ENCODE measurements at places on chromosomes 11 and 22. TPM values are rescaled to one million over a fixed set of nuclear protein-coding genes. Genes with fewer than 3 reads are reported as not detected.

- no peak for DNase-seq
Observed at GRCh38 chr22:47310601-47311000, 548.2 kb downstream of the TBC1D22A start.

DNA sequence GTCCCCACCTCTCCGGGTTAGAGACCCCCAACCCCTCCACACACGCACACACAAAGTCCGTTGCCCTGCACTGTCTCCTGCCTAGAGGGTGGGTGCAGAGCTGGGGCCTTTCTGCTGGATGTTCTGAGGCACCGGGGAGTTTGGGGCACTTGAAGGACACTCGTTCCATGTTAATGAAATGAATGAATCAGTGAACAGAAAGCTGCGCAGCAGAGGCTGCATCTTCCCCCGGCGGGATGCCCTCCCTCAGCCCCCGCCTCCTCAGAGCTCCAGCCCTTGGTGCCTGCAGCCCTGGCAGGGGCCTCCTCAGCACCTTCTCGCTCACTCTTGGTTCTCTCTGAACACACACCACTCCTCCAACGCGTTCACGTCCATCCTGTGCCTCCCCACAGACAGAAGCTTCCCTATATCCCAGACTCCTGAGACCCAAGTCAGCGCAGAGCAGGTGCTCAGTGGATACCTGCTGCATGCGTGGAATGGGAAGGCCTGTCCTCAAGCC is 611.9 kb downstream of the TBC1D22A start:
- DNase-seq = no peak

DNA sequence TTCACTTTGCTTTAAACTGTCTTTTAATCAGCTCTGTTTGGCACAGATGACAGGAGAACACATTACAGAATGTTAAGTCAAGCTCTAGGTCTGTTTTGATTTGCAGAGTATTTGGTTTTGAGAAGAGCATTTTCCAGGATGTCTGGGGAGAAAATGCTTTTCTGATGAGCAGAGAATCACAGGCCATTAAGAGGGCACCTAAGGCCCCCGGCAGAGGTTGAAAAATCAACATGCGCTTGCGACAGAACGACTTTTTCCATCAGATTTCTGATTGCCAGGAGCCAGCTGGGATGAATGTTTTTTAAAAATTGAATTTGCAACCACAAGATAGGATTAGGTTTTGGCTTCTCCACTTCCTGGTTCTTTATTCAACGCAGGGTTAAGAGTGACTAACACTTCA is 304.5 kb downstream of the JRKL start:
- DNase-seq = no peak

DNA sequence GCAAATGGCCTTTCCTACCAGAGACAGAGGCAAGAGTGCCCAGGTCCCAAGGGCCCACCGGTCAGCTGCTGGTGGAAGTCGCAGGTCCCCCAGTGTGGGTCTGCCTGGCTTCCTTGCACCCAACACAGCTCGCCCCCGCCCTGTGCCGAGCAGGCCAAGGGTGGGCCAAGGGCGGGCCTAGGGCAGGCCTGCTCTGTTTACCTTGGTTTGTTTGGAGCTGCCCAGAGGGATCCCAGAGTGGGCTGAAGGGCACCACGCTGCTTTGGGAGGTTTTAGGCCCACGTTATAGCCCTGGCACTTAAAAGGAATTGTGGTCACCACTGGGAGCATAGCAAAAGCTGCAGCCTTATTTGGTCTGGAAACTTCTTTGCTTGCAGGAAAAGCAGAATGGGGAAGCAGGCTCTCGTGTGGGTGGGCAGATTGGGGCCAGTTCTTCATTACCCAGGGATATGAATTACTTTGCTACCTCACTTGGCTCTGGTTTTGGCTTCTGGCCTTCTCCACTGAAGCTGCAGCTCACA is 38.0 kb downstream of the MRGPRD start:
- no peak for DNase-seq

Gene SULT4A1
- polyA plus RNA-seq = 0.57 TPM

Gene OTOG
- not detected for polyA plus RNA-seq

Gene TESMIN
- polyA plus RNA-seq = 0.38 TPM
